ENCODE measurements at places on chromosomes 5 and 9.

DNA sequence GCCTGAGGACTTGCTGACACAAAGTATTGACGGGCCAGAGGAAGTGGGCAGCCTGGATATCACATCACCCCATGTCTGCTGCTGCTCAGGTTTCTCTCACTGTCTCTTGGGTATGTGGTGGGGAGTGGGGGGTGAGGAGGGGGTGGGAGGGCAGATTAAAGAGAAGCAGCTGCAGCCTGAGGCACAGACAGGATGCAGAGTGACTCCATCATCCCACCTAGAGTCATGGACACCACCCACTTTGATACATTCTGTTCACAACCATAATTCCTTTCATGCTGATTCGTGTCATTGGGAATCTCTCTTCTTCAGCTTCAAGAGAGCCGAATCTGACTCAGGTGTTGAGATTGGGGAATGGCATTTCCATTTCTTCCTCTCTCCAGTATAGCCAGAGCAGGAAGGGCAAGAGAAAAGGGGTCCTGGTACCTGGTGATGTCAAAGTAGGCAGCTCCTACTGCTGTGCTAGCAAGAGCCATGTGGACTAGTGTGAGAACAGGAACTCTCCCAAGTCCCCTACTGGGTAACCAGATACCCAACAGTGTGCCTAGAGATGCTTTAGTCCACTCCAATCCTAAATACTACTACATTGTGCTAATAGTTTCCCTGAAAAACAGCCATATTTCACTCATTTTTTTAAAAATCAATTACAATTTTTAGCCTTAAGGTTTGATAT, 22.4 kb downstream of the GRAMD2B start:
- DNase-seq = no peak

DNA sequence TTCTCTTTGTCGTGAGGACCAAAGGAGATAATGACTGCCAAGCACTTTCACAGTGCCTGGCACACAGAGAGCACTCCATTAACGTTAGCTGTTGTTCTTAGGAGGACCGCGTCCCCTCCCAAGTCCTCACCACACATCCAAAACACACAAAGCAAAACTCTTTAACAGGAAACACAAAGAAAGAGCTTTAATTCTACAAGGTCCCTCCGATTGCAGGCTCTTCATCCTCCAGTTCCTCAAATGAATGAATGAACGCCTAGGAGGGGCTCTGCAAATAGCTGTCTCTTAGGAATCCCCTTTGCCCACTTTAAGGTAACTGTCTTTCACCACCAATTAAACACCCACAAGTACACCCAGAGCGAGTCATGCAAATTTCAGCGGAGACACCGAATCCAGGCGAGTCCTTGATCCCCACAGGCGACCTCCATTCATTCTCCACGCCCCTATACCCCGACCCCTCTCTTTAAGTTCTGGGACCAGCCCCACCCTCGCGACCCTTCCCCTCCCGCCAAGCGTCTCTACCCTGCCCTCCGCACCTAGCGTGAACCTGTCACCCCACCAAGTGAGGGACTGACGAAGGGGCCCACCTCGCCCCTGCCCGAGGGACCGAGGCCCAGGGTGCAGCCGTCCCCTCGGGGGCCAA, 644 bp downstream of the TSC1 start:
- no peak for DNase-seq

GRCh38 chr5:140041492-140042392, 1.4 kb downstream of the NRG2 start:
- DNase-seq = peak; percentile 42

- DNase-seq = peak; percentile 41
These were observed 23.8 kb upstream of the LRRC14B start for GRCh38 chr5:167511-167910.

- no peak for DNase-seq
These were observed 1343.1 kb upstream of the C9orf72 start for GRCh38 chr9:28916348-28916747.

- DNase-seq = no peak
These were observed 219.6 kb downstream of the CTNND2 start for GRCh38 chr5:11684607-11685006.

- no peak for DNase-seq
These were observed 478.5 kb downstream of the RASEF start for GRCh38 chr9:82584349-82584863.

- no peak for DNase-seq
These were observed 2306.2 kb upstream of the ACO1 start for GRCh38 chr9:30078195-30078594.

GRCh38 chr5:173614591-173614990, 1.9 kb downstream of the BOD1 start:
- no peak for DNase-seq

DNA sequence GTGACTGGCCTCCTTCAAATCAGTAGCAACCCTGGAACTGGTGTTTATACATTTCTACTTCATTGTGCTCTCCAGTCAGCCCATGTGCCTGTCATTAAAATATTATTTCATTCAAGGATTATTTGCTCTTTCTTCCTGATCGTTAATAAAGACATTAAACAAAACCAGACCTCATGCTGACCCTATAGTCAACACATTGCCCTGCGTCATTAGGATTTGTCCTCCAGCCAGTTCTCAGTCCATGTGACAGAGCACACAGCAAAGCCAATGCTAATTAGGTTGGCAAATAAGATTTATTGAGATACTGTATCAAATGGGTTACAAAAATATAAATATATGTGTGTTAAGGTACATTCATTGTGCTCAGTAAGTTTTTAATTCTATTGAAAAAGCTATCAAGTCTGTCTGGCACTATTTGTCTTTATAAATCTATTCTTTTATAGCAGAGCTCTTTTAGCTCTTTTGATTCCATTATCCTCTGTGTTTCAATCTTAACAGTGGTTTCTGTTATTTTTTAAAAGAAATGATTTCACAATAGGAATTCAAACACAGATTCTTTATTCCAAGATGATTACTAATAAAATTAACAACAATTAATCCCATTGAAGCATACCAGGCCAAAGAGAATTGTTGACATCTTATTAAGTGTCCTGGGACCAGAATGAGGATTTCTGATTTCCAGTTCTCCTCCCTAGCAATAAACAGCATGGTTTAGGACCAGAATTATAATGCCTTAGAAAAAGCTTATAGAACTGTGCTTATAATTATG, 209.4 kb upstream of the RGMB start:
- no peak for DNase-seq

- no peak for DNase-seq
These were observed 35.9 kb upstream of the PTGS1 start for GRCh38 chr9:122334916-122335315.

GRCh38 chr9:13588151-13589033, 308.9 kb upstream of the MPDZ start:
- no peak for DNase-seq

- DNase-seq = no peak
These were observed 125.3 kb upstream of the DAPK1 start for GRCh38 chr9:87372356-87372851.

DNA sequence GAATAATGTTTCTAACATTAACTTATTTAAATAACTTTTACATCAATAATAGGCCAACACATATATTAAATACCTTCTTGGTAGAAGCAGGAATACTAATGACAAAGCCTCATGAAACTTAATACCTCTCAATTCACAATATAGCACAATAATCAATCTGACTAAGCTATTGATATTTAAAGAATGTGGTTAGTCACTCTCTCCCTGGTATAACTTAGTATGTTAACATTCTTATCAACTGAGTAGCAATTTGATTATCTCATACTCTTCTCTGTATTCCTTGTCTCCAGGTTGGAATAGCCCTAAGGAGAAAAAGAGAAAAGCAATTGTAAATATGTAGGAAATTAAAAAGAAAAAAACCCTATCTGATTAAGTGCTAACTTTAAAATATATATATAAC, 4.9 kb upstream of the PGGT1B start:
- DNase-seq = no peak

- DNase-seq = no peak
These were observed 29.4 kb downstream of the RAD23B start for GRCh38 chr9:107312376-107313050.

GRCh38 chr5:72117307-72117706, 10.0 kb downstream of the MAP1B start:
- DNase-seq = no peak

DNA sequence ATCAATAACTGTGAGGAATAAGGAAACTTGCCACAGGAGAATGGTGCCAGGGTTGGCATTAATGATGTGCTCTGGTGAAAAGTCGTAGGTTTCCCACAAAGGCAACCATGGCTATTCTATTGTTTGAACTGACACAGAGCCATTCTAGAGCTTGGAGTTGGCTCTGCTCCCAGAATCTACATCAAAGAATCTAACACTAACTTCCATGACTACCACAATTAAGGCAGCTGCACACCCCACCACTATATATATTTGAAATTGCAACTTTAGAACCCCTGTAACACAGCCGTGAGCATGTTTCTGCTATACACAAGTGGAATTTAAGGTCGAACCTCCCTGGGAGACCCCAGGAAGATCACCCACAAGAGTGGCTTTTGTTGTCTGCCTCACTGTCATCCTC, 89.7 kb upstream of the CCDC152 start:
- DNase-seq = no peak

GRCh38 chr5:67195406-67196275, 958 bp downstream of the CD180 start:
- no peak for DNase-seq

DNA sequence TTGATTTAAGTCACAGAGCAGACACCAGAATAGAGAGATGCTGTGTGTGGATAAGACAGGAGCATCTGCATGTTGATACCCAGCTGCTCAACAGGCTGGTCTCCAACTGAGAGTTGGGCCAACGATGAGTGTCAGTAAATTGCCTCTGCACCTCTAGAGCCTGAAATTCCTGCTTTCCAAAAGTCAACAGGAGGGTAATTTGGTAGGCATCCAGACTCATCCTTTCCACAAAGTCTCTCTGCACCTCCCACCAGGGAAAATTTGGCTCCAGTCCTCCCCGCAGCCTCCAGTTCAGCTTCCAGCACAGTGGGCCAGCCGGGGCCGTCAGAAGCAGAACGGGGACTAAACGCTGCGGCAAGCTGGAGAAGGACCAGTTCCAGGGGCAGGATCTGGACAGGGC, 136.9 kb downstream of the RFK start:
- DNase-seq = no peak

- DNase-seq = no peak
These were observed 101.0 kb downstream of the NSG2 start for GRCh38 chr5:174146556-174146955.

GRCh38 chr9:122333169-122333808, 37.5 kb upstream of the PTGS1 start:
- no peak for DNase-seq

GRCh38 chr5:39523821-39524220, 99.0 kb upstream of the DAB2 start:
- DNase-seq = no peak

- DNase-seq = no peak
These were observed 71.9 kb downstream of the ZNF354C start for GRCh38 chr5:179131886-179132585.

GRCh38 chr5:107436201-107436600, 234.5 kb downstream of the EFNA5 start:
- DNase-seq = no peak

DNA sequence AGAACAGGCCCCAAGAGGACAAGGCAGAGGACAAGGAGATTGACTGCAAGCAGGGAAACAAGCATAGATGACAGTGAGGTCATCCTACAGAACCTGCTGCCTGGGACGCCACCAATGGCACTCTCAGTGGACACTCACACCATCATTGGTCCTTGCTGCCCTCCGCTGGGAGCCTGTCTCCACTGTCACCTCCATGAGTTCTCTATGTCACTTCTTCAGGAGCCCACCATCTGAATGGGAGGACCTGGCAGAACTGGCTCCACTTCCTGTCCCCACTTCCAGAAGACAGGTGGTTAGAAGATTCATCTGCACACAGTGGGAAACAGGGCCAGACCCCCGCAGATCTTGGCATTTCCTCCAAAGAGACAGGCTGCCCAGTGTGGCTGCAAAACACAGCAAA, 188.9 kb downstream of the HSD17B3 start:
- no peak for DNase-seq

DNA sequence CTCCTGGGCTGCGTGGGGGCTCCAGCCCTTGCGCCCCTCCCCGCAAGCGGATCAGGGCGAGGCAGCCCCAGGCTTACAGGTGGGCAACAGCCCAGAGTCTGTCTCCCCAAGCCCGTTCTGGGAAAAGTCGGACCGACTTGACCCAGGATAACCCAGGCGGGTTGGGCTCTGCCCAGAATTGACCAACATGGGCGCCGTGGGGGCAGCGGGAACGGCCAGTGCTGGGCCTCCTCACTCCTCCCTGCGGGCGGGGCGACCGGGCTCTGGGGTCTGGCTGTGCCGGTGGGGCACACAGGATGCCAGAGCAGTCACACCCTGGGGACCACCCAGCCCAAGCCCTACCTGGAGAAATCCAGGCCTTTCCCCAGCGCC, 15.3 kb upstream of the SYNPO start:
- no peak for DNase-seq

DNA sequence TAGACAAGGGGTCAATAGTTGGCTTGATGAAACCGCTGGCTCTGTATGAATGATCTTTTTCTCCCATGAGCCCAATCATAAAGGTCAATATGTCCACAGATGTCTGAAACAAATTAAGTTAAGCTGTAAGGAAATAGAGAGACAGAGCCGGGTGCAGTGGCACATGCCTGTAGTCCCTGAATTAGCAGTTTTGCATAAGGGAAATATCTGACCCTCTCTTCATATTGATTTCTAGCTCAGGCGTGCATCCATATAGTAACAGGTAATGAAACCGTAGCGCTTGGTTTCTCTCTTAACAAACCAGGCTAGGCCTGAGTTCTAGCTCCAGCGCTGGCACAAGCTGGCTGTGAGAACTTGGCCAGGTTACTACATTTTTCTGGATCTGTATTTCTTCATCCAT, 118.1 kb upstream of the ERCC6L2 start:
- no peak for DNase-seq

- no peak for DNase-seq
These were observed 291.2 kb downstream of the CDH10 start for GRCh38 chr5:24353611-24354010.

DNA sequence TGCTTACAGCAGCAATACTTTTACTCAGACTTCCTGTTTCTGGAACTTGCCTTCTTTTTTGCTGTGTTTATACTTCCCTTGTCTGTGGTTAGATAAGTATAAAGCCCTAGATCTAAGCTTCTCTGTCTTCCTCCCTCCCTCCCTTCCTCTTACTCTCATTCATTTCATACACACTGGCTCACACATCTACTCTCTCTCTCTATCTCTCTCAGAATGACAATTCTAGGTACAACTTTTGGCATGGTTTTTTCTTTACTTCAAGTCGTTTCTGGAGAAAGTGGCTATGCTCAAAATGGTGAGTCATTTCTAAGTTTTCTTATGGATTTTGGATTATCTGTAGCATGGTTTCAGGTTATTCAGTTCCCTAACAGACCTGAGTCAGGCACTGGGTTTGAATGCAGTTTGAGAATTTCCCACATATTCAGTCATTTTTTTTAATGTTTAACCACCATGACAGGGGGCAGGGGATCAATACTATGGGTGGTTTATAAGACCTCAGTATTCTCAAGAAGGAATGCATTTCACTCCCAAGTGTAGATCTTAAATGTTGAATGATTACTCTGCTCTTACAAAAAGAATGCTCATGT, at the start of gene IL7R:
IL7R (plus strand) TSS at position 127 of the 587 bp plus-strand sequence; CDS start at position 214, 87 bp downstream.
- no peak for DNase-seq

DNA sequence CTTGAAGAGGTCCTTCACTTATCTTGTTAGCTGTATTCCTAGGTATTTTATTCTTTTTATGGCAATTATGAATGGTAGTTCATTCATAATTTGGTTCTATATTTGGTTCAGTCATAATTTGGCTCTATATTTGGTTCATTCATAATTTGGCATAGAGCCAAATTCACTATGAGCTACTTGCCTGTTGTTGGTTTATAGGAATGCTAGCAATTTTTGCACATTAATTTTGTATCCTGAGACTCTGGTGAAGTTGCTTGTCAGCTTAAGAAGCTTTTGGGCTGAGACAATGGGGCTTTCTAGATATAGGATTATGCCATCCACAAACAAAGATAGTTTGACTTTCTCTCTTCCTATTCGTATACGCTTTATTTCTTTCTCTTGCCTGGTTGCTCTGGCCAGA, 142.2 kb downstream of the PLCXD3 start:
- DNase-seq = no peak
